NCI-H187 treated with DMSO at 0.1 percent for 48 hours (cell line): ENCODE measurements at places on chromosomes 5 and 9.

- DNase-seq = no peak
Measured at GRCh38 chr5:96522635-96523355, 89.7 kb upstream of the PCSK1 start.

- no peak for DNase-seq
Measured at GRCh38 chr9:22374051-22374450, 72.6 kb upstream of the DMRTA1 start.

- no peak for DNase-seq
Measured at GRCh38 chr5:177389241-177390169, 5.3 kb downstream of the SLC34A1 start.

- DNase-seq = no peak
Measured at GRCh38 chr5:55645304-55645703, 66.8 kb downstream of the SLC38A9 start.

DNA sequence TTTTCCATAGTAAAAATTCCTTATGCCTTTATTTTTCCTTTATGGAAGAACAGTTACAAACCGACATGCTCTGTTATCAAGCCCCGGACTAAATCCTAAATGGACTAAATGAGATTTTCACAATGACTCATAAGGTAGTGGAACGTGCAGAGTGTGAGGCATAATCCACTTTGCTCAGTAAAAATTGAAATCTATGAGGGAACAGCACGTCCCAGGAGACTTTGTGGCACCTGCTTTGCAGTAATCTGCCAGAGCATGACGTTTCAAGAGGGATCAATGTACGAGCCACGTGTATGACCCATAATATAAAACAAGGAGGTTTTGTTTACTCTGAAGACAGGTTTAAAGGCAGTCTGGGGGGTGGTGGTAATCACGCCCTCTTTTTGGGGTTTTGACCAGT, 83.8 kb upstream of the GNA14 start:
- peak; percentile 73 for DNase-seq

GRCh38 chr9:35868933-35869332, 1.3 kb downstream of the OR13J1 start:
- DNase-seq = no peak

DNA sequence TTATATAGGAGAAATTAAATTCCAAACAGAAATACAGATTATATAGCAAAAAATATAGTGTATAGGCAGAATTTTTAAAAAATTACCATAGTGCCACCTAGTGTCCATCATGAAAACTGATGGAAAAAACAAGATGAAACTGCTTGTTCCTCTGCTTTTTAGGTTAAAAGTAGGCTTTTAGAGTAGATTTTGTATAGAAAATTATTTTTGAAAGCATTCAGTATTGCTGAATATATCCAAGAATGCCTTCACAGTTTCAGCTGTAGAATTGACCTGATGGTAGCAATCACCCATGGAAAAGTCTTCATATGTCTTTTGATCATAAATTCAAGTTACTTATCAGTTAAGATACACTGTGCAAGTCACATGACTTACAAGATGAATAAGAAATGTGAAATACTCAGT, 19.7 kb downstream of the RIOK2 start:
- peak; percentile 1 for DNase-seq
